Activated gamma-delta T cell (primary cell): ENCODE measurements at places on chromosomes 7 and 10.

GRCh38 chr10:101467286-101467770, 113.4 kb downstream of the BTRC start:
- no peak for DNase-seq

DNA sequence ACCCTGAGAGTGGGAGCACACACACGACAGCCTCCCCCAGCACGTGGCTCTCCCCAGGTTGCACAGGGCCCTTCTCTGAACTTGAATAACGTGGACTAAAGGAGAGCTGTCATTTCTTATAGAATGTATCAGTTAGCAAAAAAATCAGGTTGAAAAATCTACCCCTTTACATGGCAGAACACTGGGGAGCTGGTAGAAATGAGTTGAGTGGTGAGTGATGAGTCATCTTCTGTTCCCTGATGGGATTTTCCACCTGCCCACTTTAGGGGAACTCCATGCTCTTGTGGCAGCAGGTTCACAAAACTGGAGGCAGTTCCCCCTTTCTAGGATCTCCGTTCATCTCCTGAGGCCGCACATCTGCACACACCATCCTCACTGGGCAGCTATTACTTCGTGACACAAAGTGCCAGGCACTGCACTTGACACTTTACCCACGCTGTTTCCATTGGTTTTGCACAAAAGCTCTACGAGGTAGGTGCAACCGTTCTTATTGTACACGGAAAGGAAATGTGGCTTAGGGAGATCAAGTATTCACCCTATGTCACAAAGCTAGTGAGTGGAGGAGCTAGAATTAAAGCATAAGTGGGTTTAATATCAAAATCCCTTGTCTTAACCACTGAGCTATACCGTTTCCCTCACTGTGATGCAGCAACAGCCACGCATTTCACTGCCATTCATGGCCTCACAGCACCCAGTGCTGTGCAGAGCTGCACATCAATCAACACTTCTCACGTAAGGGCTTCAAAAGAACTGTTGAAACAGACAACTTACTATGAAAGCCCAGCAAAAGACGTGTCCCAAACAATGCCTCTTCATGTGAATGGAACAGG, 80.2 kb downstream of the RNF216 start:
- DNase-seq: no peak

DNA sequence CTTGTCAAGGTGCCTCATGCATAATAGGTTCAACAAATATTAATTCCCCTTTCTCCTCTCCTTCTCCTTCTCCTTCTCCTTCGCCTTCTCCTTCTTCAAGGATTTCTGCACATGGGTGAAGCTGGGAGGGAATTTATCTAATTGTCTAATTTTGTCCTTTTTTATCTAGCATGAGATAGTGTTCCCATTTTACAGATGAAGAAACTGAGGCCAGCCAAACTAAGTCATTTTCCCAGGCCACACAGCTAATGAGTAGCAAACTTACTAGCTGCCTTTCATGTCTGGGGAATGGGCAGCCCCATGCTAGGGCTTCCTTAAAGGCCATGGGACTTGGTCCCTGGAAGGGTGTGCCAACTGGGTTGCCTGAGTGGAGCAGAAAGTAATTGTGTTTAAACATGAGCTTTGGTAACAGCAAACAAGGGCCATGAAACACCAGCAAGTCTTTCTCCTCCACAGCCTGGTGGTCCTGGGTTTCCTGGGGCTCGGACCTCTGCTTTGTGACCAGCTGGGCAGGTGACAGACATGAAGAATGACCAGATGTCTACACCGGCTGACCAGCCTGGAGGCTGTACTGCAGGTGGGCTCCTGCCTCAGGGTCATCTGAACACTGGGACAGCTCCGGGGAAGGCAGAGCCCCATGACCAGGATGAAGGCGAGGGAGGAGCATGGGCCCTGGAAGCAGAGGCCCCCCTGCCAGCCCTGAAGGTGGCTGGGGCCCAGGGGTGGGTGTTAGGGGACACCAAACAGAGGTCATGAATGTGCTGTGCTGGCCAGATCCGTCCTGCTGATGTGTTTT, 138.0 kb downstream of the PTPN20 start:
- no peak for DNase-seq

DNA sequence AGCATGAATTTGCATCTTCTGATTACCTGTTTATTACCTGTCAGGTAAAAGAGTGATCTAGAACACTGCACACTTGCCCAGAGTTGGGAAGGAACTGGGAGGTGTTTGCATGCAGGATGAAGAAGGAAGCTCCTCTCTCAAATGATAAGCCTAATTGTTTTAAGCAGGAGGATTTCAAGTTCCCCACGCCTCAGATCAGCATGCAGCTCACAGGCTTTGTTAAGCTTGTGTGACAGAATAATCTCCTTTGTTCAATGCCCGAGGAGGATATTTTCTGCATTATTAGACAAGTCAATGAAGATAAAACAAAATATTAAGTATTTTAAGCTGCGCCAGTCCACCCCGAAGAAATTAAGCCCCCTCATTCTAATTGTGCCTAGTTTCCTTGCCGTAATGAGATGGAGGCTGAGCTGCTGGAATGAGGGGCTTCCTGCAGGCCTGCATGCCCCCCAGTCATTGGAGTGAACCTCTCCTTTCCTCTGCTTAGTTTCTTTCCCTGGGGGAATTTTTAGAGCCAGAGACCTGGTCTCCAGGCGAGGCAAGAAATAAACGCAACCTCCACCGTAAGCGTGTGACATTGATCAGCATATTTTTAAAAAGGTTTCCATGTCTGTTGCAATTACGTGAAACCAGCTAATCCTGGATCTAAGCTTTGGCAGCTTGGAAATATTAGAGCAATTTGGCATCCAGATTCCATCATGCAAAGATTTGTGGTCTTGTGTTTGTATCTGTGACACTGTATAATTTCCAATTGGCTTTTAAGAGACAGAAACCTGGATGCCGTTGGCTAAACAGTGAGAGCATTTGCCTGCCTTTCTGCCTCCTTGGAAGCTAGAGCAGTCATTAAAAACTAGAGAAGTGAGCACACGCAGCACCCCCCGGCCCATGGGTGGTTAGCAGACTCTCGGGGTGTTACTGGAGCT, 376.0 kb downstream of the GALNT17 start:
- DNase-seq: no peak

DNA sequence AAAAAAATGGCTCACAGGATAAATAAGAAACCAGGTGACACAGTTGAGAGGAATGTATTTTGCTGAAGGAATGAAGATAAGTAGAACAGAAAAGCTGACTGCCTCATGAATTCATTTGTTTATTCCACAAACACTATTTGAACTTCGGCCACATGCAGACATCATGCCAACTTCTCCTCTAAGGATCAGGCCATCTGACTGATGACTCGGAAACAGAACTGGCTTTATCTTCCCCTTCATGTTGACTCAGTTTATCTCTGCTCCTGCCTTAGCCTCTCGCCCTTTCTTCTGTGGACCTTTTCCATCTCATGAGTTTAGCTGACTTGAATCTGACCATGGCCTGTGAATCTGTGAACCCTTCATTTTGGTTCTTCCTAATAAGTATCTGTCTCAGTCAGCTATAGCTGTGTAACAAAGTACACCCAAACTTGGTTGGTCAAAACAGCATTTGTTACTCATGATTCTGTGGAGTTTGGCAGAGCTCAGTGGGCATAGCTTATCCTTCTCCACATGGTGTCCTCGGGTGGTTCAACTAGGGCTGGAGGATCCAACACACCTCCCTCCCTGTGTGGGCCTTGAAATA, 44.0 kb upstream of the GRID1 start:
- no peak for DNase-seq

- DNase-seq: no peak
Measured at GRCh38 chr7:127872122-127872521, 159.1 kb downstream of the LRRC4 start.

DNA sequence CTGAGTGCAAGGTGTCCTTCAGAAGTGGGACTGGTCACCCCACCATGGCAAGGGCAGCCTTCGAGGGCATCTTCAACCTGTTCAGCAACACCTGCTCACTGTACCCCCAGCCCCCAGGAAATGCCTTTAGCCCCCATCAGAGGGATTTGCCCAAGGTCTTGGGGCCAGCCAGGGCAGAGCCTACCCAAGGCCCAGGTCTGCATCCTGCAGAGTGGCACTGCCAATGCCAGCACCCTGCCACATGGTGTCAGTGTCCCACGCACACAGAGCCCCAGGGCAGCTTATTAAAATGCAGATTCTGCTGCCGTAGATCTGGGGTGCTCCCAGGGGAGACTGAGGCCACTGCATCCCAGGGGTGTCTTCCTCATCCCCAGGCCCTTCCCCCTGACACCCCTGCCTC, 106.2 kb upstream of the KCTD7 start:
- no peak for DNase-seq

- no peak for DNase-seq
Measured at GRCh38 chr10:102764470-102765161, 20.9 kb downstream of the WBP1L start.

DNA sequence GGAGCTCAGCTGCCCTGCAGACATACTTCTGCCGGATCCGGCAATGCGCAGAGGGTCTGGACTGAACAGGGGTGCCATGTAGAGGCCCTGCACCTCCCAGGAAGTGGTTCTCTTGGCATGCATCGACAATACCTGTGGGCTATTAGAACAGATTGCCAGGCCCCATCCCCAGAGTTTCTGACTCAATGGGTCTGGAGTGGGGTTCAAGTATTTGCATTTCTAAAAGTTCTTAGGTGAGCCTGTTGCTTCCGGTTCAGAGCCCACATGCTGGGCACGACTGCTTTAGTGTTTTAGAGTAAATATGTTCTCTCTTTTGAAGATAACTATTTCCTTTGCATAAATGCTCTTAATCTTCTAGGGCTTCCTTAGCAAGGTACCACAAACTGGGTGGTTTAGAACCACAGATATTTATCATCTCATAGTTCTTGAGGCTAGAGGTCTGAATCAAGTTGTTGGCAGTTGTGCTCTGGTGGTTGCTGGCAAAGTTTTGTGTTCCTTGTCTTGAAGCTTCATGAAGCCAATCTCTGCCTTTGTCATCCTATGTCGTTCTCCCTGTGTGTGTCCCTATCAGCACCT, 435.5 kb downstream of the TCERG1L start:
- DNase-seq: no peak

- DNase-seq: no peak
Measured at GRCh38 chr7:107384025-107384424, 85.8 kb upstream of the GPR22 start.

GRCh38 chr10:50538555-50539398, 85.0 kb downstream of the SGMS1 start:
- no peak for DNase-seq

- no peak for DNase-seq
Measured at GRCh38 chr7:148060724-148061123, 529.8 kb upstream of the C7orf33 start.

- no peak for DNase-seq
Measured at GRCh38 chr10:36391405-36391804, 734.0 kb upstream of the ANKRD30A start.
